Astrocyte of the spinal cord (primary cell): ENCODE measurements at places on chromosomes 11 and 22.

GRCh38 chr11:48095779-48096470 lies 115.6 kb downstream of the PTPRJ start:
- no peak for DNase-seq

GRCh38 chr11:64107303-64107702 lies 58.6 kb downstream of the MACROD1 start:
- DNase-seq, result no peak

DNA sequence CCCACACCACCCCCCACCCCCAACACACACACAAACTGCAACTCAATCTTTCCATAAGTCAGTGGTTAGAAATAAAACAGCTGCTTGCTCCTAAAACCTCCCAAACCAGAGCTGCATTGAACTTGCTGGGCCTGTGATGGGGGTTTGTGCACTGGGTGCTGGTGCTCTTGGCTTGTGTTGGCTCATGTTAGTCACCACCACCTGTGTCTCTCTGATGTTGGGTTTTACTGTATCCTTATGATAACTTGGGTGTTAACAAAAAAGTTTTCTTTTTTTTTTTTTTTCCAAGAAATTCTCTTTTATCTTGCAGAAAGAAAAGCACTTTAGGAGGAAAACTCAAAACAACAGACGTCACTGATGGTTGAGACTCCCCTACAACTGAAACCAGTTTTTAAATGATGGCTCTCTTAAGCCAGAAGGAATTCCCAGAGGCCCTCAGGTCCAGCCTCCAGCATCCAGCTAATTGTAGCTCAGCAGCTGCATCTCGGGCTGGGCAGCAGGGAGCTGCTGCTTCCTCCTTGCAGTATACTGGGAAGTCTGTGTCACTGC lies 79.9 kb upstream of the DRD2 start:
- no peak for DNase-seq

DNA sequence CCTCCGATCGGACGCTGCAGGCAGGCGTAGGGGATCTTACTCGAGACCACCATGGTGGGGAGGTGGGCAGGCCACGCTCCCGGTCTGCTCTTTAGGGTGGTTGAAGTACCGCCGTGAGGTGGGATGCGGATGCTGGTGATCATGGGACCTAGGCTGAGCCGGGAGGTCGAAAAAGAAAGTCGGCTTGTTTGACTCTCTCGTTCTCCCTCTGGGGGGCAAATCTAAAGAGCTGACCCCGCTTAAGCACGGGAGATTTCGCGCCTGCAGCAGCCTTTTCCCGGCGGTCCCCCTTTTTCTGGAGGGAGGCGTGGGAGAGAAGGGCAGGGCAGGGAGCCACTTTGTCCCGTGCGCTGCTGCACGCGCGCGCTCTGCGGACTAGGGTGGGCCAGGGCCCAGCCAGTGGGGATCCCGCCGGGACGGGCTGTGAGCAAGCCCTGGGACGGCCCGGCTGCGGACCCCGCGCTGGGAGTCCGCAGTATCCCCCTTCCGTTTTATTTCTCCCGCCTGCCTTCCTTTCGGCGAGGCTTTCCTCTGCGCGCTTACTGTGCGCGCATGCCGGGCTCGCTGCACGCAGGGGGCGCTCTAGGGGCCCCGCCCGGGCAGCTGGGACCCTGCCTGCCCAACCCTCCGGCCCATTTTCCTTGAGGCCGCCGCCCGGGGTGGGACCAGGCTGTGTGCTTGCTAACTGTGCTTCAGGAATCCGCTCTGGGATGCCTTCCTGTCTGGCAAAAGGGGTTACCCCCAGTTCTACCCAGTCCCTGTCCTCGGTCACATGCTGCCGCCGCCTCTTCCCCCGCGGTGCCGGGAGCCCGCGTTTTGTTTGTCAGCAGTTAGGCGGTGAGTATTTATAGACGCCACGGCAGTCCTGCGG lies 81.0 kb downstream of the PRR5L start:
- peak; percentile 66 for DNase-seq

DNA sequence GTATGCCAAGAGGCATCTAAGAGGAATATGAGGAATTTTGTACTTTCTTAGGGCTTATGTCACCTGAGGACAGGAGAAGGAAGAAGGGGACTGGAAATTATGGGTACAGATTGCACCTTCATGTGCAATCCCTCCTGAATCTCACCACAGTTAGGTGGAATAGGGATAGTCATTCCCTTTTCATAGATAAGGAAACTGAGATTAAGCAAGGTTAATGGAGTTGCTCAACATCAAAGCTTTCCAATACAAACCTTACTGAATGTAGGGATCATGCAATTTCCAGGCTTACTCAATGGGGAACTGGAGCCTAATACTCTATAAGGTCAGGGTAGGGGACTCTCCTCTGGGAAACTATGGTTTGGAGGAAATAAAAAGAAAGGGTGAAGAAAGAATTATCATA lies 133.0 kb downstream of the C11orf87 start:
- DNase-seq, result no peak

GRCh38 chr11:35154952-35155351 lies 16.0 kb downstream of the CD44 start:
- DNase-seq, result no peak

- DNase-seq, result no peak
These were observed 3.6 kb downstream of the PEX16 start for GRCh38 chr11:45913942-45914635.

DNA sequence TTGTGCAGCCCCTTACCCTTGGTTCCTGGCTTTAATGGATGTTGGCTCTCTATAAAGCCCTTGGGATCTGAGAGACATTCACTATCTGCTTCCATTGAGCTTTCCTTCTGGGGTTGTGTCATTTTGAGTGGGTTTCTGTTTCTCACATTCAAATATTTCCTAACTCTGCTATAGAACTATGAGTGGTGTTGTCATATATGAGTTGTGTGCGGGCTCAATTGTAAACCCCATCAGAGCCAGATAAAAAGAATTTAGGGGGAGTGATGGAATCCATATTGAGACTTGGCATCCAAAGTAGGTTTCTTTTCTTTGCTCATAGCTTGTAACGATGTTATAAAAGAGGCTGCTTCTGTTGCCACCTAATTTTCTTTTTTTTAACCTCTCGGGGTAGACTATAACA lies 41.8 kb upstream of the SPON1 start:
- no peak for DNase-seq

DNA sequence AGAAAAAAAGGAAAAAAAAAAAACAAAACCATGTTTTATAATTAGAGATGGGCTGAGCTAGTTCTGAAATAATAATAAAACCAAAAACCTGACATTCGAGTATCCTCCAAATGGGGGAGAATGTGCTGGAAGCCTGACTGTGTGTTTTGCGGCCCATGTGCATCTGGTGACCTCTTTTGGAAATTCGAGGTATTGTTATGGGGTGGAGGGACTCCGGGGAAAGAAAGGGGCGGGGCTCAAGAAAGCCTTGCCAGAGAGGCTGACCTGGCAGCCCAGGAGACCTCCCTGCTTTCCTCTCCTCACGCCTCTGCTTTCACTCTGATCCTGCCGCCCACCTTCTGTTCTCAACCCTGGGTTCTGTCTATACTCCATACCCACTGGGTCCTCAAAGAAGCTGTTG lies 72.9 kb downstream of the CTTN start:
- DNase-seq, result no peak

DNA sequence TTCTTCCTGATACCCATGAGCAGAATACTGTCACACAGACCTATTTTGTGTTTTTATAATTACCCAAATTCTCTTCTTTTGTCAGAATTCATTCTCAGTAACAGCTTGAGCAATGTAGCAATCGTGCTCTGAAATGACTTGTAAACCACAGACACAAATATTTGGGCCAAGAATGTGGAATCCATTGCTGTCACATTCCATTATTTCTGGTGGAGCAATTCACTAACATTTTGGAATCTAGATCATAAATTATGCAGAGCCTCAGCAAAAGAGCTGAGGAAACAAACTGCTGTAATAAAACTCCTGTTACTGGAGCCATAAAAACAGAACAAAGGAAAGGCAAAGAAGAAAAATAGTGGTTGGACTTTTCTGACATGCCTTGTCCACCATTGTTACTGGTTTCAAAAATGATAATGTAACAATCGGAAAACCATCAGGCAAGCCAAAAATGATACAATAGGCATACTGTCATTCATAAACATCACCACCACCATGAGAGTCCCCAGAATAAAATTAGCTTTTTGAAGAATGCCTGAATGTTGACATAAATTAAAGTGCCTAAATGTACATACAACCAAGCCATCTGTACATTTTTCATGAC lies 223.4 kb upstream of the PITPNB start:
- DNase-seq, result peak; percentile 87

GRCh38 chr22:43628250-43628649 lies 183.9 kb downstream of the EFCAB6 start:
- no peak for DNase-seq

DNA sequence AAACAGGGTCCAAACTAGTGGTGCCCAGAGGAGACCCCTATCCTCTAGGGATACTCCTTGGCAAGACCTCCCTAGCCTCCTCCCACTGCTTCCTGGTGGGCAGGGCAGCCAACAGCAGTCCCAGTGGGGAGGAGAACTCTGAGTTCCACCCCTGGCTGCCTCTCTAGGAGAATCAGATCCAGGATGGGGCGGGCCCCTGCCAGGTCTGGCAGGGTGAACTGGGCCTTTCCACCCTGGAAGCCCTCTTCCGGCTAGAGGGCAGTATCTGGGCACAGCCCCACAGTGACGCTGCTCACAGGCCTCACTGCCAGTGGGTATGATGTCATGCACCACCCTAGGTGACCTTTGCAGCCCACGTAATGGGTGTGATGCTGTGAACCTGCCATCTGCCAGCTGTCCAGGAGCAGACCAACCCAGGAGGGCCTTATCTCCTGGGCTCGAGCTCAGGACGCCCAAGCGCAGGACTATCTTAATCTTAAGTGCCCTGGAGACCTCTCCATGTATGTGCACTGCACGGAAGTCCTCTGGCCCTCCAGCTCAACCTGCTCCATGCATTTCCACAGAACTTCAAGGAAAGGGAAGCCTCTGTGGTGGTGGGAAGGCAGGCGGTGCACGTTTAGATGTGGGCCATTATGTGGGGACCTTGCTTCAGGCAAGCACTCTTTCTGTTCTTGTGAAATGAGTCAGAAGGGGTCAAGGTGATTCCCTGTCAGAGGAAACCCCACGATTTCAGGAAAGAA lies 31.8 kb upstream of the FCHSD2 start:
- no peak for DNase-seq

DNA sequence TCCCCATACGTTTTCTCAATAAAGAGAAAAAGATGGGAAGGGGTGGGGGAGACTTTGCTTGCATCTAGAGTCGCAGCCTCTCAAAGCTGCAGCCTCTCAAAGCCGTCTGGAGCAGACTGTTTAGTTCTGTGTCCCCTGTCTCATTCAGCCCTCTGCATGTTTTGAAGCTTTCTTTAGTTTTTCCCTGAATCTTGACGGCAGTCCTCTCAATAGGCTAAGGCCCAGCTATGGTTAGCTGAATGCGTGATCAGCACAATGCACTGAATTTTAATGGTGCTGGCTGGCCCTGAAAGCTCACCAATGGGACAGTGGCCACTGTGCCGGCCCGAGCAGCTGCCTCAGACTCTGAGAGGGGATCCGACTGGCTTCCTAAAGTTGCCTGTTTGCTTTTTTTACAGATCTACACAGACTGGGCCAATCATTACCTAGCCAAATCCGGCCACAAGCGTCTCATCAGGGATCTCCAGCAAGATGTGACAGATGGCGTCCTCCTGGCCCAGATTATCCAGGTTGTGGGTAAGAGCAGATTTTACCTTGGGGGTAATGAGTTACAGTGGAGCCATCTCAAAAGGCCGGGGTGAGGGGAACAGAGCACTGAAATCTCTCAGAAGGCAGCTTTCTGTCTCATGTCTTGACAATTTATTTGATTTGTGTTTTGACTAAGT lies 119.6 kb downstream of the NAV2 start:
- DNase-seq, result no peak

DNA sequence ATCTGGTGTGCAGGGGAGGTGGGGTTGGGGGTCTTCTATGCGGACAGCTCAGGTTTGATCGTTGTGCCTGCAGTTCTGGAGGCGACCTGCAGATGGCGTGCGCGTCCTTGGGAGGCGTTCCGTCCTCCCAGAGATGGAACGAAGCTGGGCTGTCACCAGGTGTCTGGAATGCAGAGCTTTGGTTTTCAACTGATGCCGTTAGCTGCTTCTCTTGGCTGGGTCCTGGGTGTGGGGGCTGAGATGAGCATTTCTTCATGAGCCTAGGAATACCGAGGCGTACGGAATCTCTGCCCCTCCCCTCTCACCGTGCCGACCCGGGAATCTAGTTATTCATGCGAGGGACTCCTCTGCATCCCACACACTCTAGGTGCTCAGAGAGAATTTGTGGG lies 98.6 kb downstream of the CEP164 start:
- DNase-seq, result peak; percentile 37

GRCh38 chr11:62152245-62153086 lies 28.7 kb downstream of the INCENP start:
- no peak for DNase-seq

- DNase-seq, result no peak
These were observed 8.6 kb downstream of the HSD17B12 start for GRCh38 chr11:43689167-43689566.

DNA sequence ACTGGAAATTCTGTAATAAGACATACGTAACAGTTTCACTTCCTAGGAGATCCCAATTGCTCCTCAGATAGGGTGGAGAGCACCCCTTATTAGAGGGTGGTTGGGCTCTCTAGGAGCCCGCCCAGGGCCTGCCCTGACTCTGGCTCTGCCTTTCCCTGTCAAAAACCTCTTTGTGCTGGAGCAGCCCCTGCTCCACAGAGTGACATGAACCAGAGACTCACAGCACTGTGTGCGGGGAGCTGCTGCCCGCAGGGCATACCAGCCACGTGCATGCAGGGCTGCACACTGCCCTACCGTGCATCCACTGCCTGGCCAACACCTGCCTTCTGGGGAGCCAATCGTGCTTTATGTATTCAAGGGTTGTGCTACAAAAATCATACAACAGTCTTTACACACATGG lies 24.3 kb downstream of the KCNQ1OT1 start:
- no peak for DNase-seq

- DNase-seq, result no peak
These were observed 169.6 kb downstream of the MAML2 start for GRCh38 chr11:96173422-96173821.

DNA sequence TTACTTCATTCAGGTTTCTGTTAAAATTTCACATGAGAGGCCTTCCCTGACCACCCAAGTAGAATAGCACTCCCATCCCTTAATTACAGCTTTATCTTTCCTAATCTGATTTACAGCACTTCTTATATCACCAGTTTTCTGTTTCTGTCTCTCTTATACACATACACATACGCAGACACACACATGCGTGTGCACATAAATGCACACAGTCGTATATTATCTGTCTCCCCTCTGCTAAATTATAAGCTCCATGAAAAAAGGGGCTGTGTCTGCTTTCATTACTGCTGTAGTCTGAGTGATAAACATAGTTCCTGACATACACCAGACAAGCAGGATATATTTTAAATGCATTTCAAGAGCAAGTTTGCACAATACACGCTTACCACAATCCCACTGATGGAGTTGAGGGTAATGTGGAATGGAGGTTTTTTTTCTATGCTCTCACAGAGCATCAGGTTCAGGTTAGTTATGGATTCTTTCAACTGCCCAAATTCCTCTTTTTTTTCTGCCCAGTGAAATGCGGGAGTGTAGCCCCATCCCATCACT lies 13.7 kb upstream of the TOP3B start:
- no peak for DNase-seq

- peak; percentile 5 for DNase-seq
These were observed 34.8 kb downstream of the TSG101 start for GRCh38 chr11:18491924-18492323.

GRCh38 chr11:20105427-20105826 lies 54.8 kb downstream of the DBX1 start:
- no peak for DNase-seq

- DNase-seq, result no peak
These were observed 8.2 kb downstream of the FGF19 start for GRCh38 chr11:69695581-69695980.
